ENCODE measurements at places on chromosomes 5 and 9.

GRCh38 chr9:132586830-132587591 is 4.6 kb downstream of the BARHL1 start:
- no peak for DNase-seq

DNA sequence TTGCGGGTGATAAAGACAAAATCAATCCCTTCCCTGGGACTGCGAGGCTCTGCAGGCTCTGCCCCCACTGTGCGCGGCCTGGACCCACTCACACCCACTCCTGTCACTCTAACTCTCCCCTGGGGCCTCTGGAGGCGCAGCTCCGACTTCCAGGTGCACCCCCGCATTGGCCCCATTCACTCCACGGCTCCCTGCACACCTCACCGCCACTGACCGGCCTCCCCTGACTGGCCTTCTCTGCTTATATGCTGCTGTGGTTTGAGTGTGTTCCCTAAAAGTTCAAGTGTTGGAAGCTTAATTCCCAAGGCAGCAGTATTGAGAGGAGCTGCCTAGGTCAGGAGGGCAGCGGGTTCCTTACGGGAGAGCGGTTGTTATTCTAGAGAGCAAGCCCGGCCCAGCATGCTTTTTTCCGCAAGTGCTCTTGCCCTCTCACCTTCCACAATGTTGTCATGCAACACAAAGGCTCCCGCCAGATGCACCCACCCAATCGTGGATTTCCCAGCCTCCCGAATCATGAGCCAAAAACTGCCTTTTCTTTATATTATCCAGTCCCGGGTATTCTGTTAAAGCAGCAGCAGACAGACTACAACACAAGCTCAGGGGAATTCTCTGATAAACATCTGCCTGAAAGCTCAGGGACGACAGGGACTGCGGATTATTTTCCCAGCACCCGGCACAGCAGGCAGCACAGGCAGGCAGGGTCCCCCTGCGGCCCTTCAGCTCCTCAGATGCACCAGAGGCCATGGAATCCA is 73.5 kb upstream of the LRRTM2 start:
- no peak for DNase-seq

- DNase-seq, result no peak
These were observed 142.7 kb downstream of the CACNA1B start for GRCh38 chr9:138020120-138020794.

DNA sequence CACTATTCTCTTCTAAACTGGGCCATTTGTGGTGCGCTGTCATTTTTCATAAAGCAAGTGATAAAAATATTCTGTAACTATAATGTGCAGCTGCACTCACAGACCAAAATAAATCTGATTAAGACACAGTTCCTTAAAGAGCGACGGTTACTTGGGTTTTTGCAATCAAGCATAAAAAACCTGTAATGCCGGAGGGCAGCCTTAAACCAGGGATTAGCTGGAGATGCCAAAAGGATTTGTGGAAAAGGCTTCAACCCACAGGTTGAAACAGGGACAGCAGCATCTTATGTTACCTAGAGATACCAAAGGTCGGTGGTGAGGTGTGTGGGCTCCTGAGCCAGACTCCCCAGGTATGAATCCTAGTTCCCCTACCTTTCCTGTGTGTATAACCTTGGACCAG is 49.3 kb downstream of the CTNND2 start:
- no peak for DNase-seq

- no peak for DNase-seq
These were observed 1.2 kb upstream of the MSANTD3 start for GRCh38 chr9:100425758-100426157.

GRCh38 chr9:131736431-131736830 is 3.4 kb downstream of the RAPGEF1 start:
- no peak for DNase-seq

DNA sequence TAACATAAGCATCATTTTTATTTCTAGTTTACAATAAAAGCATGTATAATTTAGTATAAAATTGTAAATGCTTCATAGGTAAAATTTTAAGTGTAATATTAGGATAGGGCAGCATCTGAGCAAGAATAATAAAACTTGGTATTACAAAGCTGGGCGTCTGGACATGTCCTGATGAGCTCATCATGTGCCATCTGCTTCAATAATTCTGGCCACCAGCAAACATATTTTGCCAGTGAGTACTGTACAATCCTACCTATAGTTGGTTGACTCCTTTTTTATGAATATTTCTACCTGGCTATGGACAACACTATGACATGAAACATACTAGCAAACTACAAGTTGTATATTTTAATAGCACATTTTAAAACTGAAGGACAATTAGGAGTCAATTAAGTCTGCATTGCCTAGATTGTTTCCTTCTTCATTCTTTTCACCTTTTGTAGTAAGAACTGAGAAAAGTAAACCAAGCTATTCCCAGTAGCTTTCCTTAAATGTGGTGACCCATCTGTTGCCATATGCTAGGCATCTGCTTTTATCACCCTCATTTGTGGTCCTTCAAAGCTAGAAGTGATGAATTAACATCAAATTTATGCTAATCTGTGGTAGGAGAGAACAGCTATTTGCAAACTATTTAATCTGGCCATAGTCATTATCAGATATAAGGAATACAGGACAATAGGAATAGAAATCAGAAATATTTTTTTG is 23.4 kb downstream of the LURAP1L start:
- DNase-seq, result no peak

GRCh38 chr9:118635416-118635815 is 733.8 kb downstream of the BRINP1 start:
- DNase-seq, result no peak

DNA sequence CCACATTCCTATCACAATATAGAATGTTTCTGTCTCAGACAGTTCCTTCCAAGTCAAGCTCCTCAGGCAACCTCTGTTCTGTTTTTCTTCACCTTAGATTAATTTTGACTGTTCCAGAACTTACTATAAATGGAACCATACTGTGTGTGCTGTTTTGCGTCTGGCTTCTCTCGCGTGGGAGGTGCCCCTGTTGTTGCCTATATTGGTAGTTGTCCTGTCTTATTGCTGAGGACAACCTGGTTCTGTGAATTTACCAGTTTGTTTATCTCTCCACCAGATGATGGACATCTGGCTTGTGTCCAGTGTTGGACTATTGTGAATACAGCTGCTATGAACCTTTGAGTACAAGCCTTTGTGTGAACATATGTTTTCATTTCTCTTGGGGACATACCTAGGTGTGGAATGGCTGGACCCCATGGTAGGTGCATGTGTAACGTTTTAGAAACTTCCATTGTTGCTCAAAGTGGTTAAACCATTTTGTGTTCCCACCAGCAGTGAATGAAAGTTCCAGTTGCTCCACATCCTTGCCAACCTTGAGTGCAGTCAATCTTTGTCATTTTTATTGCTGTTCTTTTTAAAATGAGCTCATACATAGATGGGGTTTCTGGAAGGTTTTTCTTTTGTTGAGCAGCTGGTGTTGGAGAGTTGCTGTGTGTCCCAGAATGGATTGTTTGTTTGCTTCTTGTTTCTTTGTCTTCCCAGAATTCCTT is 18.1 kb downstream of the HMCN2 start:
- DNase-seq, result no peak

DNA sequence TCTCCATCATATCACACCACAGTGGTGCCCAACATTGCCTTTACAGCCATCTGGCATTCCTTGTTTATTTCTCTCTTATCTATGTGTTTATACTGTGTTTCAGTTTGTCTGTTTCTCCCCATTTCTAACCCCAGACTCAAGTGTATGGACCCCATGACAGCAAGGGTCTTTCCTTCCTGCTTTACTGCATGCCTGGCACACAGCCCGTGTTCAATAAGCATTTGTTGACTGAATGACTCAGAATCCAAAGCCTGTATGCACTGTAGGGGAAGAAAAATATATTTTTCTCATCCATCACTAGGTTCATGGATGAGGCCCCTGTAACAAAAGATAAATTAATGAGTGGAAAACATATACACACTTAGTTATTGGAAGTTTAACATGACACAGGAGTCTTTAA is 190.8 kb upstream of the SEMA6A start:
- DNase-seq, result no peak

- DNase-seq, result no peak
These were observed 1.6 kb downstream of the ANXA6 start for GRCh38 chr5:151155775-151156506.

- no peak for DNase-seq
These were observed 10.5 kb upstream of the ARAP3 start for GRCh38 chr5:141692533-141692888.

- no peak for DNase-seq
These were observed 170.7 kb downstream of the CFAP90 start for GRCh38 chr5:7680260-7680659.

GRCh38 chr5:125085797-125086505 is 339.5 kb upstream of the ZNF608 start:
- no peak for DNase-seq

GRCh38 chr5:61304590-61305381 is 27.3 kb upstream of the ZSWIM6 start:
- no peak for DNase-seq

DNA sequence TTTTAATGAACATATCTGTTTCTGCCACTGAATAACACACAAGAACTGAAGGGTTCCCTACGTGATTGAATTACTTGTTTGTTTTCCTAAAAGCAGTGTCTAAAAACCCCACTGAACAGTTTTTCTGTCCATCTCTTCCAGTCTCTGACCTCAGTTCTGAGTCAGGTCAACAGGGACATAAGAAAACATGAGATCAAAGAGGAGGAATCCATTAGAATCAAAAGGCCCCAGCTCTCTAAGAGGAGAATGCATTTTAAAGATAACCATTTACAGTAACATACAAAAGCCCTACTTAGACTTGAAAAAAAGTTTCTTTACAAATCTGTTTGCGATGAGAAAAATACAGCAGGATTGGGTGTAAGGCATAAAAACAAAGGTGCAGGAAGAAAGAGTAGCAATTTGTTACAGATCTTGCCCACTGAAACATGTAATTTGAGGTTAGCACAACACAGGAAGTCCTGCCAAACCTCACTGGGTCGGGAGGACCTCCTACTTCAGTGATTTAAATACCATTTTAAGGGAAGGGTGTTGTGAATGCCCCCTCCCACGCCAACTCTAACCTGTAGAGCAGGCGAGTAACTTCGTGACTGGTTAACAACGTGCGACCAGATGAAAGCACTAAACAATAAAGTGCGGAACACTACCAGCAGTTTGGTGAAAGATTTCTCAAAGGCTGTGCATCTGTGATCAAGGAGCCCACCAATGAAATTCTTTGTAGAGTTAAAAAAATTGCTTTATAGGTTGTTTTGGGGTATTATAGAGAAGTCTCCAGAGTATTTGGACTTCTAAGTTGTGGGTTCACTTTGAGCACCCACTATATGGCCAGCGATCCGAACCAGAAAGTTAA is 1.3 kb downstream of the QSOX2 start:
- no peak for DNase-seq

DNA sequence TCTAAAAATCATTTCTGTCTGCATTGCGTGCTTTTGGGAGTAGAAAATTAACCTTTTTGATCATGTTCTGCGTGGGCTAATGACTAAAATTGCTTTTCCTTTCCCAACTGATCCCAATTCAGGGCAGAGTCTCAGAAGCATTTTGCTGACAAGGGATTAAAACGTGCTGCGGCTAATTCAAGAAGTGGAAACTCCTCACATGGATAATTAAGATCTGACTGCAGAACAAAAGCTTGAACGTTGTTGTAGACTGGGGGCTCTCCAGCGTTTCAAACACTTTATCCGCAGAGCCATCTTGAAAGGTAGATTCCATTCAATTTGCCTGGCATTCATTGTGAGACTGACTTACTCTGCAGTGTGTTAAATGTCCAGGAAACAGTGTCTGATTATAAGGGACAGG is 485.3 kb upstream of the DMAC1 start:
- DNase-seq, result no peak
